ENCODE measurements at places on chromosomes 11 and 22.
A peak's percentile ranks its signal among the peaks of the same experiment; 100 is the strongest.

GRCh38 chr11:69005183-69005630 lies 7.8 kb downstream of the MRGPRF start:
- DNase-seq, result no peak

GRCh38 chr11:1152316-1153104 lies 5.2 kb upstream of the MUC5AC start:
- DNase-seq, result peak; percentile 17

GRCh38 chr22:16824716-16825687 lies at the start of gene XKR3:
Gene XKR3 (minus strand): TSS chr22:16825411. CDS start chr22:16808073, 17,338 bp downstream.
- no peak for DNase-seq

DNA sequence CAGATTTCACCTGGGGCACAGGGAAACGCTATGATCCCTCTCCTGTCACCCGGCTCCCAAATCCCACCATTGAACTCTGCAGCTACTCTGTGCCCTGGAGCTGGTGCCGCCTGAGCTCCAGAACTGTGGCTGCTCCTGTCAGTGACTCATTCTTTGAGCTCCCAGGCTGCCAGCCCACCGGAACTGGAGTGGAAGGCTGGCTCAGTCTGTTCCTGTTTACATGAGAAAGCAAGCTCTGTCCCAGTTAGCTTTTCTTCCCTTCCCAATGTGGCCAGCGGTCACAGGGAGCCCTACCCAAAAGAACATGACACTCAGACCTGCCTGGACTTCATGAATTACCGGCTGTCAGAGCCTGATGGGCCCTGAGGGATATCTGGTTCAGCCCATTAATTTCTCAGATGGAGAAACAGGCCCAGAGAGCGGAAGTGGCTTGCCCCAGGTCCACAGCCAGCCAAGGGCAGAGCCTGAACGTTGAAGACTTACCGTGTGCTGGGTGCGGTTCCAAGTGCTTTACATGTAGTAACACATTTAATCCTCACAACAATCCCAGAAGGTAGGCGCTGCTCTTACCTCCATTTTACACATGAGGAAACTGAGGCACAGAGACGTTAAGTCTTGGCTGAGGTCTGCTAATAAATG lies 23.8 kb upstream of the IGSF22 start:
- no peak for DNase-seq

DNA sequence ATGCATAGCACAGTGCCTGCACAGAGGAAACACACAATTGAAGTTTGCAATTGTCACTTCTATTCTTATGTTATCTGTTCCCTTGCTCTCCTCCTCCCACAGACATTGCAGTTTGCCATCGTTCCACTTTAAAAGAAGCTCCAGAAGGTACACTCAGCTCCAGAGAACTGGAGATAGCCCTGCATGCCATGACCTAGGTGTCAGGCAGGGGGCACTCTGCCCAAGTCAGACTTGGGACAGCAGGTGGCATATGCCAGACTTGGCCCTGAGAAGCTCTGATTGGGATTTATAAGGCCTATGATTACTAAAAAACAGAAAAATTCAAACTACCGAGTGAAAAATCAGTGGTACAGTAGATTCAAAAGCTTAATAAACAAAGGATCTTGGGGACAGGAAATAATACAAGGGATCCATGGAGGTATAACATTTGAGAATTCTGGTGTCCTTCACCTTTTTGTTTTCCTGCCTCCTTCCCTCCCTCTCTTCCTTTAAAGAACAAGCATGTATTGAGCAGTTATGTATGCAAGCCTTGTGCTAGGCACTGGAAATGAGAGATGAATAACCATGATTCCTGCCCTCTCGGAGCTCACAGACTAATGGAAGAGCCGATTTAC lies 40.0 kb downstream of the TENM4 start:
- no peak for DNase-seq

DNA sequence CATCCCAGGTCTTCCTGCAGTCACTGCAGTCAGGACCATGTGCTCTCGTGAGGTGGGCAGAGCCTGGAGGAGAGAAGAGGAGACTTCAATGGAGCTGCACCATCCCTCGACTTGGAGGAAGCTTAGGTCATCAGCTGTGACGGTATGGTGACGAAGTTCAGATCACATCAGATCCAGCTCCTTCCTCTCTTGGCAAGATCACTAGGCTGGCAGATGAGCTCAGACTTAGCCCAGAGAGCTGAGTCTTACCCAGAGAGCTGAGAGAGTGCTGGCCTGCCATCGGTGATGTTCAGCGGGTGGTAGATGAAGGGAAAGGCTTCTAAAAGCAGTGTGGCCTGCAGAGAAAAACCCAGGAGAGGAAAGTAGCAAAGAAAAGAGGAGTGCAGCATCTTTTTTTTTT lies 1.8 kb upstream of the SLC15A3 start:
- DNase-seq, result no peak

GRCh38 chr11:74744277-74744676 lies 4.4 kb upstream of the RNF169 start:
- DNase-seq, result no peak

- DNase-seq, result no peak
These were observed 5.2 kb downstream of the LMNTD2 start for GRCh38 chr11:555227-555779.

DNA sequence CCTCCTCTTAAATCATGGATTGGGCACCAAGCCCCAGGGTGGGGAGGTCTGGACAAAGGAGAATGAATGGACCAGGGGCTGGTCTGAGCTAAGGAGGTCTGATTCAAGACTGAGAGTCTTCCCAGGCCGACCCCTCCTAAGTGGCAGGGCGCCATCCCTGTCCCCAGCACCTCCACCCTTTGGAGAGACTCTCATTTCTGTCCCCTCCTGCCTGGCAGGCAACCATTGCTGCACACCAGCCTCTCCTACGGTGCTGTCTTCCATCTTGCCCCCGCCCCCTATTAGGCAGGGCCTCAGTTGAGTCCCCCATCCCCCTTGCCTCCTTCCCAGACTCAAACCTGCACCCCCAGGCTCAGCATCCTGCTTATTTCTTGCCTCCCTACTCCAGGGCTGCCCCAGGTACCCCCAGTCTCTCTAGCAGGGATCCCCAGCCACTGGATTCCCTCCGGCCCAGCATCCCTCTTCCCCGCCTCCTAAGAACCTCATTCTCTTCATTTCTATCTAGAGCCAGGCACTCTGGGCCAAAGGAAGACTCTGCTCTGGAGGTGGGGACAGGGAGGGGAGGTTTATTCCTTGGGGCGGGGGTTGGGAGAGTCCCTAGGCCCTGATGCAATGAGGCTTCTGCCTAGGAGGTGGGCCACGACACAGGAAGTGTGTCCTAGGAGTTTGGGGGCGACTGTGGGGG lies 1.7 kb upstream of the RCOR2 start:
- DNase-seq, result no peak

DNA sequence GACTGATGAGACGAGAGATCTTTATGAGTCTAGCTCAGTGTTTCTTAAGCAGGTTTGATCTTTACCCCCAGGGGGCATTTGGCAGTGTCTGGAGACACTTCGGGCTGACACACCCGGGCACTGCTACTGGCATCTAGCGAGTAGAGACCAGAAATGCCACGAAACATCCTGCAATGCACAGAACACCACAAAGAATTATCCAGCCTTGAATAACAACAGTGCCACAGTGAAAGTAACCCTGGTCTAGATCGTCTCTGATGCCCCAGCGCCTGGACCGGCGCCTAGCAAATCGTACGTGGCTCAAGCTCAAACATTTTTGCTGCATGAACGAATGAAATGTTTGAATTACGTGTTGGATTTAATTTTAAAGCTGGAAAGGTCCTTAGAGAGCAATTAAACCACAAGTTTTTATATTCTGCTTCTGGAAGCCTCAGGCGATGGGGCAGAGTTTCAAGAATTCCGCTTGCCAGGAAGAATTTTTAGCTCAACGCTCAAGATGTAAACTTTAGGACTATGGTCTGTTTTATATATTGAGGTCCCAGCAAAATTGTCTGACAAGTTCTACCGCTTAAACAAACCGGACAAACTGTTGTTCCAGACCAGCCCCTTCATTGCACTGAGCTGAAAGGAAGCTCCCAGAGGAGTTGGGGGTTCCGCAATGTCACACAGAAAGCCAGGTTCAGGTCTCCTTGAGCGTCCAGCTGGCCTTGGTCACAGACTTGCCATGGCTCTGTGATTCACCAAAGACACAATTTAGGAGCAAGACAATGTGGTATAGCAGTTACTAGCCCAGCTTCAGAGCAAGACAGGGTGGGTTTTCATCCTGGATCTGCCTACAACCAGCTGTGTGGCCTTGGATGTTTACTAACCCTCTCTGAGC lies 44.2 kb upstream of the SMTN start:
- no peak for DNase-seq

DNA sequence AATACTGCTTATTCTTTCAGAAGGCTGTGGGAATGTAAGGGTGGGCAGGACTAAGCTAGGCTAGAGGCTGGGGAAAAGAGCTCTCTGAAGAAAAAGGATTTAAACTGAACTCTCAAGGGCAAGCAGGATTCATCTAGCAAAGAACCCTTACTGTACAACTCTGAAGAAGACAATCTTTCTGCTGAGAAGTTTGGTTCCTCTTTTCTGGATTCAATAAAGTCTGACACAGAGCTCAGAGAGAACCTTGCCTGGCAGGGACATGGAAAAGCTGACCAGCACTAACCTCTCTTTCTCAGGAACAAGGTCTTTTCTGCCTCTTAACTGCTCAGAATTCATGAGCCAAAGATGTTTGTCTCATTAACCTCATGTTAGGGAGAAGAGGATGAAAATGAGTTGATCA lies 388.4 kb upstream of the DDI1 start:
- no peak for DNase-seq

DNA sequence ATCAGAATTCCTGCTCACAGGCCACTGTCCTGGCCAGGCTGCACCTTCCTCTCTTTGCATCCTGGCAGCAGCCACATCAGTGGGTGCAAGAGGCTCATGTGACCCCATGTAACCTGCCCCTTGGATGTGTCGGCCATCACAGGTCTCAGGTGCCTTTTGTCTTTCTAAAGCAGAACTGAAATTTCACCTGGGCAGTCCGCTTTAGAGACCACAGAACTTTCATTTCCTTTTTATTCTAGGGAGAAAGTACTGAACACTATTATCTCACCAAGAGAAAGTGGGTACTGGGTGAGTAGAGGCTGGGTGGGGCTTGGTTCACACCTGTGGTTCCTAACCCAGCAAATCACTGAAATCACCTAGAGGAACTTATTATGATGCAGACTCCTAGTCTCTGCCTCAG lies 51.7 kb upstream of the NUP160 start:
- no peak for DNase-seq

DNA sequence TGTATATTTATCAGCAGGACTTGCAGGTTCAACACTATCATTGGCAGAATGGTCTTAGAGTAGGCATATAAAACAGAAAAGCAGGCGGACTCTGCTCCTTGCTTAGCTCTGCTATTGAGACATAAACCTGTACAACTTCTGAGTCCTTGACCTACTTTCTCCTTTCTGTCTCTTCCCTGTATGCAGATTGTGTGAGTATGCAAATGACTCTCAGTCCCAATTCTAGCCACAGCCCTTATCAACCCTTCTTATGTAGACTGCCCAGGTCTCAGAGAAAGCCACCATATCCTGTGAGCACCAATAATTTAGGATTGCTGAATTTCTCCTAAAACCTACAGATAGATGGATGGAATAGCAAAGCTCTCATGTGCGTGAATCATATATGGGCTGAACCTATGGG lies 367.6 kb upstream of the DDI1 start:
- no peak for DNase-seq

DNA sequence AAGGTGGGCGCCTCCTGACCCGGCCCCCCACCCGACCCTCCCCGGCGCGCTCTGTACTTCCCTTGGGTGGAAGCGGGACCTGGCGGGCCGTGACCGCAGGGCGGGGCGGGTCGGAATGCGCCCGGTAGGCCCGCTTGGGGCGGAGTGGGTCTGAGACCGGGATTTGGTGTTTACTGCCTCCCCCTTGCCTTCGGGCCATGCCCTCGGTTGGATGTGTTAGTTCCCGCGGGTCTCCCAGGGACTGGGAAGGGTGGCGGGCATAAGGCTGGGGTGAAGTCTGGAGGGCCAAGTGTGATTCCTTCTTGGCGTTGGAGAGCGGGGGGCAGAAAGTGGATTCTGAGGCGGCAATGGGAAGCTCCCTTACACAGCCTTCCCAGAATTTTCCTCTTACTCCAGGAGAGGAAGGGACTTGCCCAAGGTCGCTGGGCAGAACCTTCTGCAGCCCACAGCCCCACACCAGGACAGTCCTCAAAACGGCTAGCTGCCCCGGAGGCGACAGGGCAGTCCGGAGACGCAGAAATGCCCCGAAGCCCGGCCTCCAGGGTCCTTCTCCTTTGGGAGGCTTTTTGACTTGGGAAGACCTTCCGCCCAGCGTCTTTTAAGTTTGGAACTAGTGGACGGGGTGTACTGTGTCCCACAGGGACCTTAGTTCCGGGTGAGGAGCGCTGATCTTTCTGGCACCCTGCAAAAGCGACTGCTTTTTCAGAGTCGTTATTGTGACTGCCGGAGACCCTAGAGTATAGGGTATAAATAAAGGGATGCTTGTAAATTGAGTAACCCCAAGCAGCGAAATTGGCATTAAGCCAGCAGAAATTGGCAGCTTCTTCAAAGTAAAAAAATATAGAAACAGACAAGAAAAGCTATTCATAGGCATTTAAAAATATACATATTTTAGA lies 647 bp downstream of the SWAP70 start:
- DNase-seq, result peak; percentile 1

DNA sequence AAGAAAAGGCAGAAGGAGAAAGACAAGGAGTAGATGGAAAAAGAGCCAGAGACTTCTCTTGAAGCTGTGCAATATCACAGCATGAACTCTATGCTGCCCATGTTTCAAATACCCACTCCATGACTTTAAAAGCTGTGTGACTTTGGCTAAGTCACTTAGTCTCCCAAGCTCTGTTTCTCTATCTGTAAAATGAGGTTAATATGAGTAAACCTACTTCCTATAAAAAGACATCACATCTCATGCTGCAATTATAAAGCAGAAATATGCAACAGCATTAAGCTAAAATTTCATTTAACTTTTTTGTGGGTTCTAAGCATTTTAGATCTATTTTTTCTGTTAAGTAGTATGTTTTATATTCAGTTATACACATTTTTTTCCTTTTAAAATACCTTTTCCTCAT lies 11.6 kb downstream of the DGCR2 start:
- no peak for DNase-seq

GRCh38 chr11:32400196-32400595 lies 35.1 kb downstream of the WT1 start:
- no peak for DNase-seq

DNA sequence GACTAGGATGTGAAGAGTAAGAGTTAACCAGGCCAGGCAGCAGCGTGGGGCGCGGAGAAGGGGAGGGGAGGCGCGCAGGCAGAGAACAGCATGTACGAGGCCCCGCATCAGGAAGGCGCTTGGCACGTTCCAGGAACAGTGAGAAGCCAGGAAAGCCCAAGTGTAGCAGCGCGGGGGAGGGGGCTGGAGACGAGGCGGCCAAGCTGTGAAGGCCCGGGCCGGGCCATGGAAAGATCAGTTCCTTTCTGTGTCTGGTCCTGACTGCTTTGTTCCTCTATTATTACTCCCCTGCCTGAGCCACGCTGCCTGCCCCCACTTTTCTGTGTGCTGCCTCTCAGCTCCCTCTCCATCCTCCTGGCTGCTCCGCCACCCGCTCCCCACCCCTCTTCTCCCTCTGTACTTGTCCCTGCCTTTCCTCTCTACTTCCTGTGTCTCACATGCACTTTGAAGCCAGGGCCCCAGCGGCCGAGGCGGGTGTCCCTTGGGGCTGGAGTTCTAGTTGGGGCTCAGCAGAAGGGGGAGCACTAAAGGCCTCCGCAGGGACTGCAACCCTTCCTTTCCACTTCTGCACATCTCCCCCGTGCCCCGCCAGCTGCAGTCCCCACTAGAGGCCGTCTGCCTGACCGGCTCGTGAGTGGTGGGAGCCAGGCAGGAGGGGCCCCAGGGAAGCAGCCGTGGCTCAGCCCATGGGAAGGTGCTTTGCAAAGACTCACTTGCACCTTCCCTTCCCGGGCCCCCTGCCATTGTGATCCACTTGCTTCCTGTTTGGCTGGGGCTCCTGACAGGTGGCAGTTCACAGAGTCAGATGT lies 63.7 kb downstream of the PRDM11 start:
- DNase-seq, result no peak
